ENCODE measurements at places on chromosomes 4 and X.

- DNase-seq = no peak
Measured at GRCh38 chr4:97720869-97721432, 422.3 kb downstream of the STPG2 start.

DNA sequence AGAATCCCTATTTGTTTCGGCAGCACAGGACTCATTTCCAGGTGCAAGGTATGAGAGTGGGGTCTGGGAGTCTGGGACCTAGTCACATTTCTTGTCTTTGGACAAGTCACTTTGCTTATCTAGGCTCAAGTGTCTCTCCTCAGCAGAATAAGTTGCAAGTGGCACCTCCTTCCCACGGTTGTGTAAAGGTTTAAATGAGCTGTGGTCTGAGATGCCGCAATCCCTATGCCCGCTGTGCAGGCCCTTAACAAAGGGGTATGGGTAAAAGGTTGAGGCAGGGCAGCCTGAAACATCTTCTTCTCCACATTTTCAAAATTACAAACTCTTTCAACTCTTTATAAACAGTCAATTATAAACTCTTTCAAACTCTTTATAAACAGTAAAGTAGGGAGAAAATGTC, 93.7 kb downstream of the RTL5 start:
- no peak for DNase-seq

GRCh38 chr4:147899512-147899911, 167.6 kb downstream of the ARHGAP10 start:
- no peak for DNase-seq

DNA sequence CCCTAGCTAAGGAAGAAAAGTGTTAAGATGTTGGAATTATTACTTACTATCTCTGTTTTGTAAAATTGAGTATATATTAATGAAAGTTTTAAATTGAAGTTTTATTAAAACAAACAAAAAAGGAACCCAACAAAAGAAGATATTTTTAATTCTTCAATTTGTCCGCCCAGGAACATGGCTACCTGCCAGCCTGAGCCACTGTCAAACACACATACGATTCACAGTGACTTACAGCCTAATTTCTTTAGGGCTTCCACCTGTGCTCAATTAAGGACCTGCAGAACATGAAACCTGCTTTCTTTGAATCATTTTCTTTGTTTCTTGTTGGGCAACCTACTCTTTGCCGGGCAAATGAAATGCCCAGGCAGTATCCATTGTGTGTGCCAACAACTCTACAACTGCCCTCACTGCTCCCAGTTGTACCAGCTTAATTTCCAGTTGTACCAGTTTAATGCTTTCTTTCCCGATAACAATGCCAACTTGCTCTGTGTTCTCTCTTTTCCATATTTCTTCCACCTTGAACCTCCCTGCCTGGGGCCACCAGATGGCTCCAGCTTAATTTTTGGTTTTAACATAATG, 181.7 kb downstream of the GBA3 start:
- DNase-seq = no peak

DNA sequence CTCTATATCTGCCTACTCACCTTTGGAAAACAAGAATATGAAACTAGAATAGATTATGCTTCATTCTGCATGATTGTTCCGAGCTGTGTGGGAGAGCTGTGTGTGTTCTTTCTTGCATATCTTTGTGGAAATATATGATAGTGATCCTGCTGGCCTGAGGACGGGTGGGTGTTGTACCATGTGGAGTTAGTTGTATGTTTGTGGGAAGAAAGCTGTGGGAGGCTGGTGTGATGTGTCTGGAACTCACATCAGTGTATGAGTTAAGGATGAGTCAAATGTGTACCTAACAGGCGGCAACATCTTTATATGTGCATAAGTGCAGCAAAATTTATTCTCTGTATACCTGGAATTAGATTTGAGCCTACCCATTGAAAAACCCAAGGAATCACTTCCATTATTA, 208.1 kb upstream of the ADGRL3 start:
- no peak for DNase-seq

DNA sequence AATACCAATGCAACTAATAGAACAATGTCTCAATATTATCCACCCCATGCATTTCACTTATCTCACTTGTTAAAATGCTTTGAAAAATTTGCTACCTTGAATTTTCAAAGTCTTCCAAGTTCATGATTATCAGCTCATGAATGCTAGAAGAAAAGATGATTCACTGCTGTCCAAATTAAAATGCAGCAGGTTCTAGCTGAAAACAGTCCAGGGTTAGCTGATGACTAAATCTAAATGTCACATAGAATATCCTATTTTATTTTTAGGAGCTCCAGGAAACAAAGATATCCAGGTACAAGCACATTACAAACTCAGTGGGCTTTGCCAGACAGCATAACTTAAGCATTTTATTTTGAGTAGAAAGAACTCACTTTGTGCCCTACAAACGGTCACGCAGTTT, 38.0 kb upstream of the SPARCL1 start:
- DNase-seq = no peak

- no peak for DNase-seq
Measured at GRCh38 chr4:102564399-102565059, 63.4 kb downstream of the NFKB1 start.

- DNase-seq = no peak
Measured at GRCh38 chr4:4687100-4687499, 145.3 kb upstream of the STX18 start.

DNA sequence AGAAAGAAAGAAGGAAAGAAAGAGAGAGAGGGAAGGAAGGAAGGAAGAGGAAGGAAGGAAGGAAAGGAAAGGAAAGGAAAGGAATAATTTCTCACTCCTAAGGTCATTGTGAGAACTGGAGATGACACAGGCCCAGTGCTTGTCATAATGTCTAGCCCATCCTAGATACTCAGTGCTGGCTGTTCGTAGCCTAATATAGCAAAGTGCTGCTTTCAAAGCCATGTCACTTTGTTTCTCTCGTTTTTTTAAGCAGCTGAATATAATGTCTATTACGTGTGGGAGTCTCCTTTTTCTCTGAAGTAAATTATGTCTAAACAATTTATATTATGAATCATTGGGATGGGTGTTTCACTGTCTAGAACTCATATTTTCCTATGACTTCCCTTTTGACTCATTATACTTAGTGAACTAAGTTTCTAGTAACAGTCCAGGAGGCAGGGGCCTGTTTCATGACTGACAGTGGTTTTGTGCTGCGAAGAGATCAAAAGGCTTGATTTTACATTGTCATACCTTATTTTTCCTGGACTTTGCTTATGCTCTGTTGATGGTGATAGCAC, 327.0 kb upstream of the ZFP42 start:
- no peak for DNase-seq

DNA sequence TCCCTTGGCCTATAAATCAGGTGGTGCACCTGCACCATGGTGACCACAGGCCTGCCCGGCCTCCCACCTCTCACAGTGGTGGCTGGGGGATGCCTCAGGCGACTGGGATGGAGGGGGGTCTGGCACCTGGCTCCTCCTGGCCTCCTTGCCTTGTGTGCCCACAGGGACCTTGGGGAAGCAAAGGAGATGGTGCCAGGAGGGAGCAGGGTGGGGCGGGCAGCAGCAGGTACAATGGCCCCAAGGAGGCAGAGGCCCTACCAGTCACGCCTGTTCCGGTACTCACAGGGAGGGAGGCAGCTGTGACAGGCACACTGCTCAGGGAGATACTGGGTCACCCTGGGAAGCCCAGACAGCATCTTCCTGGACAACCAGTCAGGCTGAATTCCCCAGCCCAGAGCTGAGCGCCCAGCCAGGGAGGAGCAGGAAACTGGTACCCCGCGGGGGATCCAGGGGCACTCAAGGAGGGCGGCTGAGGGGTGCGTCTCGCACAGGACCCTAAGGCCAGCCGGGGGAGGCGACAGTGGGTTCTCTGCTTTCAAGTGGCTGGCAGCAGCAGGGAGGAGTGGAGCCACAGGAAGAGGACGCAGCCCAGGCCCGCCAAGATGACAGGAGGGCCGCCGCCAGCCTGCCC, 1.2 kb upstream of the TREX2 start:
- no peak for DNase-seq

GRCh38 chrX:55818673-55819375, 101.3 kb downstream of the RRAGB start:
- DNase-seq = no peak

All from stimulated activated CD8-positive, alpha-beta memory T cell treated with anti-CD3 and anti-CD28 coated beads, Interleukin-2, amount 100 ng/mL, for 1 hour (primary cell).